ENCODE measurements at places on chromosomes 3 and 15. TPM values are rescaled to one million over a fixed set of nuclear protein-coding genes. Genes with fewer than 3 reads are reported as not detected.

Gene CCR9
- total RNA-seq = not detected

Gene PEX5L
- 0.48 TPM for total RNA-seq

Gene SERINC4
- total RNA-seq = 0.16 TPM

Gene SEMA3G
- total RNA-seq = 12.3 TPM

Gene ANKUB1
- not detected for total RNA-seq

Gene UQCRC1
- total RNA-seq = 180 TPM

DNA sequence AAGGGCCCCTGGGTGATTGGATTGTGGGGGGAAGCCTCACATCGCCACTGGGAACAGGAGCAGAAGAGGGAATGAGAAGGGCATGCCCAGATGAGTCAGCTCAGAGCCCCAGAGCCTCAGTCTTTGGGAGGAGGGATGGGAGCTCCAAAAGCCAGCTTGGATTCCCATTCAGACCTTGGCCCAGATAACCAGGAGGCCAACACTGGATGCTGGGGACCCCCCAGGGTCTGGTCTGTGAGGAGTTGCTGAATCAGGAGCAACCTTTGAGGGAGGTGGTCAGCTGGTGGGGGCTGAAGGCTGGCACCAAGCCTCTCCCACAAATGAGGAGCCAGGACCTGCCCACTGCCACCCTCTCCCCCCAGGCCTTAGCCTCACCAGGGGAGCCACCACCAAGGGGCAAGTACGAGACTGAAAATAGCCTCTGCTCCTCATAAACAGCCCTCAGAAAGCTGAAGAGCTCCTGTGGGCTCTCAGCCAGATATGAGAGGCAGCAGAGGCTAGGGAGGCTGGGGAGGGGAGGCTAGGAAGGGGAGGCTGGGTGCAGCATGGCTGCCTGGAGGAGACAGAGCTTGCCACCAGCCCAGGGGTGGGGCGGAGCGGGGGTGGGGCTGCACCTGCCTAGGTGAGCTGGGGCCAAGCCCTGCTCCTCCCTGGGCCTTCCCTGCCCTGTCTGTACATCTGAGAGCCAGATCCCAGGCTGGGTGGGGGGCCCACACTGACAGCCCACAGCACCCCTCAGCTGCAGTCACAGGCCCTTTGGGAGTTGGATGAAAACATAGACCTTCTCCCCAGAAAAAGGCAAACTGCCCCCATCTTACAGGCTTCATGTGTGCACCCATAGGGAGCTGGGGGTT lies 99.8 kb downstream of the SEC22A start:
- DNase-seq = no peak

GRCh38 chr3:16305111-16305541 lies 40.1 kb downstream of the OXNAD1 start:
- DNase-seq = no peak

- DNase-seq = no peak
Measured at GRCh38 chr3:62139957-62140356, 233.4 kb downstream of the FEZF2 start.

DNA sequence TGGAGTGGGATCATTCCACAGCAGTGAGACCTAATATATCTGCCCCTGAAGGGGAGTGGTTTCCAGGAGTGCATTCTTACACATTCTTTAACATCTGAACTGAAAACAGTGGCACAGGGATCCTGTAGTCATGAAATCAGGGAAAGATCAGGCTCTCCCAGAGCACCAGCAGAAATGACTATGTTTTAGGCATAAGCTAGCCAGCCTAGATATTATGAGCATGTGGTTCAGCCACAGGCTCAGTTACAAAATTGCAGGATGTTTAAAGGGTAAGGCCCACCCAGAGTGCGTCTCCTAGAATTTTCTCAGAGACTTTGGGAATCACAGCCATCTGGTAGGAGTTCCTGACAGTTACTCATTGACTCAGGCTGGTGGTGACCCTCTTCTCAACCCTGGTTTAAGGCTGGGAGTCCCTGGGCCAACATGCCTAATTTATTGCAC lies 20.9 kb downstream of the FSTL1 start:
- DNase-seq = no peak

DNA sequence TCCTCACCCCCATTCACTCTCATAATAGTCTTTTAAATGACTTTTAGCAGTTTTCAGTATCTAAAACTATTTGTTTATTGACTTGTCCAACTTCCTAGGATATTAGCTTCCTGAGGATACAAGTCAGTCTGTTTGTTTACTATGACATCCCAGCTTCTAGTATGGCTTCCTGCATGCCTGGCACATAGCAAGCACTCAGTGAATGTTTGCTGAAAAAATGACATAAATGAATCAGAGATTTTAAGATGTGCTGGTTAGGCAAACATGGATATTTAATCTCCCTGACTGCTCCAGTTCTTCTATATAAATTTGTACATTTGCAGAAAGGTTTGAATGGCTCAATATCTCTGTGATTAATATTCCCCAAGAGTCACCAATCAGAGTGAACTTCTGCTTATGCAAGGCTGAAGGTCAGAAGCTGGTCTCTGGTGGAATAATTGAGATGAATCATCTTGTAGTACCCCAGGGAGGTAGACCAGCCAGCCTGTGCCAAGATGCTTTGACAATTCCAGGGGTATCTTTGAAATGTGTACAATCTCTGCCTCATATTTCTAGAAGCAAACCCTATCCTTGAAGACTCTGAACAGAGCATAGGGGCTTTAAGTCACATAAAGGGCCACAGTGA lies 219.0 kb upstream of the LMCD1 start:
- DNase-seq = no peak

DNA sequence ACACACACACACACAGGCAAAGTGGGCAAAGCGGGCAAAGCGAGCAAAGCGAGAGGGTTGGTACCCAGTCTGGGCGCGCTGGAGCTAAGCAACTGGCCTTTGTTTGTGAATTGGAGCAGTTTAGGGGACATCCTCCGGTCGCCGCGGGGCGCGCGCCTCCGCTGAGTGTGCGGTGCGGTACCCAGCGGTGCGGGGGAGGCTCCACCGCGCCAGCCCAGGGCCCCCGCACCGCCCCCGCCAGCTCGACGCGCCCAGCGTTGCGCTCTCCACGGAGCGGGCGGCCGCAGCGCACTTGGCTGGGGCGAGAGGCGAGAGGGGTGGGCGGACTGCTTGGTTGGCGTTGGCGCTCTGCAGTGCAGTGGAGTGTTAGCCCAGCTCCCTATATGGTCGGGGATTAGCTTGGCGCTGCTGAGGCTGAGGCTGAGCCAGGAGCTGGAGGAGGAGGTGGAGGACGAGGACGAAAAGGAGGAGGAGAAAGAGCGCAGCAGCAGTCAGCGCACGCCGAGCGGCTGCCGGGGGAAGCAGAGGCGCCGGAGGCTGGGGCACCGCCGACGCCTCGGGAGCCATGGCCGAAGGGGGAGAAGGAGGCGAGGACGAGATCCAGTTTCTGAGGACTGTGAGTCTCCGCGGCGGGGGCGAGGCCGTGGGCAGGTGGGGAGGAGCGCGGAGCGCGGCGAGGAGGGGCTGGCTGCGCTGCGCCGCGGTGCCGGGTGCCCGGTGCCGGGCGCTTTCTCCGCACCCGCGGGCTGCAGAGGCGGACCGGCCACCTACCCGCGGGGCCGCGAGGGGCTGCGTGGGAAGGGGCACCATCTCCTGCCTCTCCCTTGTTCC lies at the start of gene RYR3:
Gene RYR3 (plus strand): TSS at position 487 of the 831 bp plus-strand sequence. CDS start 79 bp downstream, at position 566.
- DNase-seq = no peak

DNA sequence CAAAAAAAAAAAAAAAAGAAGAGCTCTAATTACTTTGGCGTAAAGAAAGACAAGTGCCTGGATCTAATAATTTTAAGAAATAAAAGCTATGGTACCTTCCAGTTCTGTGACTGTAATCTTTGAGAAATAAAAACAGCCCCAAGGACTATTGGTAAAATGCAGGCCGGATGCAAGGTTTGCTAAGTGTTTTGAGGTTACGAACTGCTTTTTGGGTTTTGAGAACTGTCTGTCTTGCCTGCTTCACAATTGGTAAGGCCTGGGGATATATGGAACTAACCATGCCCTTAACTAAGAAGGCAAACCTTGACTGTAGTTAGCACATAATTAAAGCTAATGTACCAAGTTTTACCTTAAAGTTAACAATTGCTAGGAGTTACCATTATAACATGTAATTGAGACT lies 388.4 kb upstream of the CBLB start:
- DNase-seq = no peak

DNA sequence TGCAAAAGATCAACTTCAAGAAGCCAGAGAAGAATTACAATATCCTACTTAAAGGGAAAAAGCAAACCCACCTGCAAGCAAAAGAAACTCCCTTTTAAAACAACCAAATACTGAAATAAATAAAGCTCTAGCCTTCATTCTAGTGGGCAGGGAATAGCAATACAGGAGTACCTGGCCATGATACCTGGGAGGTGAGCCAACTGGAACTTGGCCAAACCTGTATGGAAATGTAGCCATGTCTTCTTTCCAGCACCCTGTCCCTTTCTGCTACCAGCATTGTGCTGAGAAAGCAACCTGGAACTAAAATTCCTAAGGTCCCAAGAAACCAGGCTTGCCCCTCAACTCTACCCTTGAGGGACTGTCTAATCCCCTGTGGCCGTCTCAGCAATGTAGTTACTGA lies 530.0 kb downstream of the EPHB1 start:
- no peak for DNase-seq

- no peak for DNase-seq
Measured at GRCh38 chr15:87829332-87830050, 427.0 kb downstream of the NTRK3 start.

GRCh38 chr3:66302288-66302687 lies 81.5 kb downstream of the SLC25A26 start:
- DNase-seq = no peak

DNA sequence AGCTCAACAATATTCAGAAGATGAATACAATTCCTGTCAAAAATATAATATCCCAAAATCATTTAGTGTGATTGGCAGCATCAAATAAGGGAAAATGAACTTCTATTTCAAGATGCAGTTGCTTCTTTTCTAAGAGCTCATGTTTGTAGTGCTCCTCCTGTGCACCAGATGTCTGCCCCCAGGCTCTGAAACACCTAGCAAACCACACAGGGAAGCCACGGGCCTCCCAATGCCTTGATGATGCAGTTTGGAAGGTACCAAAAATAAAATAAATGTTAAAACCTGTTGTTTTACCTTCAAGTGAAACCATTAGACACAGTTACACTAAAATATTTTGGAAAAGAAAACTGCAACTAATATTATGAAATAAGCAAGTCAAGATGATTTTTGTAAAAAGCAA lies 22.2 kb downstream of the CFAP20DC start:
- DNase-seq = no peak

All from breast epithelium (tissue), 4 donors.